Keratinocyte (primary cell): ENCODE measurements at places on chromosomes 16 and 17. TPM values are rescaled to one million over a fixed set of nuclear protein-coding genes. Genes with fewer than 3 reads are reported as not detected.
A peak's percentile ranks its signal among the peaks of the same experiment; 100 is the strongest.

DNA sequence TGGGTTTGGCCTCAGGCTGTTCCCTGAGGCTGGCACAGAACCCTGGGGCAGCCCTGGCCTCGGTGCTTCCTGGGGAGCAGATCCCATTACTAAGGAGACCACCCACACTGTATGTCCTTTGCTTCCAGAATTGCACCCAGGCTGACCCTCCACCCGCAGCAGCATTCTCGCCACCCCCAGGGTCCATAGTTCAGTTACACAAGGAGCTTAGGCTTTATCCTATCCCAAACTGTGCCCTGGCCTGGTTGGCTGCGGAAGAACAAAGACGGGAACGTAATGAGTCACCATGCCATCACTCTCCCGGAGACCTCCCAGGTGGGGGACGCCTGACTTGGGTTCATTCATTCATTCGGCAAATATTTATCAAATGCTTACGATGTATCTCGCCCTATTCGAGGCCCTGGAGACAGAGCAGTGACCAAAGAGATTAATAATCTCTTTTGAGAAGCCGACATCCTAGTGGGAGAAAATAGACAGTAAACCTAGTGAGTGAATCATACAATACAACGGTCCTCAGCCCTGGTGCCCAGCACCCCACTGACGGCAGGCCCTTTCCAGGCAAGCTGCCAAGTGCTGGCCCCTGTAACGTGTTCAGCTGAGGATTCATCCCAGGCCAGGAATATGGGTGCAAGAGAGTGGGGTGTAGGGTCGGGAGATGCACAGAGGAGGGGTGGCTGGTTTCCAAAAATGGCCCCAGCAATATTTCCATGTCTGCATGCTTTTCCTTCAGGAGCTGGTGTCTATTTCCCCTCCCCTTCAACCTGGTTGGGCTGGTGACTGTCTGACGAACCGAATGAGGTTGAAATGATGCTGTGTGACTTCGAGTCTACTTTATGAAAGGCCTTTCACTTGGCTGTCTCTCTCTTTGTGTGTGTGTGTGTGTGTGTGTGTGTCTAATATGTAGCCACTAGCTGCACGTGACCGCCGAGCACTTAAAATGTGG is 134.2 kb downstream of the MGAT5B start:
- DNase-seq: no peak

DNA sequence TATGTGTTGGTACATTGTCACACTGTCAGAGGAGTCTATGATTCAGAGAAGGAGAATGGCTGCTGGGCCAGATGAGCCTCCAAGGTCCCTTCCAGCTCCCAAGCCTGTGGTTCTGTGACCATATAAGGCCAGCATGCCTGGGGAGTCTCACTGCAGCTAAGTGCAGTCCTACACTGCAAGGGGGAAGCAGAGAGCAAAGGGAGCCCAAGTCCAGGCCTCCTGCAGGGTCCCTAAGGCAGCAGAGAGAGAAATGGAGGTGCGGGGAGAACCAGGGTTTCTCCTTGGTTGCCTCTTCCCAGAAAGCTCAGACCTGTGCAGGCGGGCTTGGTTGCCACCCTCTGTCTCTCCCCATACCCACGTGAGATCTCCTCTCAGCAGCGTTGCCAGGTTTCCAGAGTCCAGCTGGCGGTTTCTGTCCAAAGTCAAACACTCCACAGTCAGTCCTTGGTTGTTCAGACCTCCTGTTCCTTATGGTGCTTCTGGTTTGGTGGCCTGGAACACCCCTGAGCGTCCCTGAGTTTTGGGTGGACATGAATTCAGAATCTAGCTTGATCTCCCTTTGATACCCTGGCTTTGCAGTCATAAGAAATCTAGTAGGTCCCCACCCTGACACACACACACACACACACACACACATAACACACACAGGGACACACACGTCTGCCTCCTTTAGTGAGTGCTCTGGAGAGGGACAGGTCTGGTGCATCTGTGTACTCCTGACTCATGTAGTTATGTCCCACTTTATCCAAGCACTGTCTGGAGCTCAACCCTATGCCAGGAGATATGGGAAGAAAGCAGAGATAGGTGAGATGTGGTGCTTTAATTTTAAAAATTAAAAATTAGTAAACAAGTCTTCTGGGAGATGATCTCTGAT is 78.8 kb downstream of the GNAO1 start:
- DNase-seq: no peak

The KRTAP4-3 gene
- not detected in 3 replicates for polyA plus RNA-seq

The OR3A3 gene
- 0.08 TPM in 1 of 3 replicates, not detected in the others for polyA plus RNA-seq

- DNase-seq: no peak
Observed at GRCh38 chr16:75097941-75098901, 18.4 kb downstream of the LDHD start.

DNA sequence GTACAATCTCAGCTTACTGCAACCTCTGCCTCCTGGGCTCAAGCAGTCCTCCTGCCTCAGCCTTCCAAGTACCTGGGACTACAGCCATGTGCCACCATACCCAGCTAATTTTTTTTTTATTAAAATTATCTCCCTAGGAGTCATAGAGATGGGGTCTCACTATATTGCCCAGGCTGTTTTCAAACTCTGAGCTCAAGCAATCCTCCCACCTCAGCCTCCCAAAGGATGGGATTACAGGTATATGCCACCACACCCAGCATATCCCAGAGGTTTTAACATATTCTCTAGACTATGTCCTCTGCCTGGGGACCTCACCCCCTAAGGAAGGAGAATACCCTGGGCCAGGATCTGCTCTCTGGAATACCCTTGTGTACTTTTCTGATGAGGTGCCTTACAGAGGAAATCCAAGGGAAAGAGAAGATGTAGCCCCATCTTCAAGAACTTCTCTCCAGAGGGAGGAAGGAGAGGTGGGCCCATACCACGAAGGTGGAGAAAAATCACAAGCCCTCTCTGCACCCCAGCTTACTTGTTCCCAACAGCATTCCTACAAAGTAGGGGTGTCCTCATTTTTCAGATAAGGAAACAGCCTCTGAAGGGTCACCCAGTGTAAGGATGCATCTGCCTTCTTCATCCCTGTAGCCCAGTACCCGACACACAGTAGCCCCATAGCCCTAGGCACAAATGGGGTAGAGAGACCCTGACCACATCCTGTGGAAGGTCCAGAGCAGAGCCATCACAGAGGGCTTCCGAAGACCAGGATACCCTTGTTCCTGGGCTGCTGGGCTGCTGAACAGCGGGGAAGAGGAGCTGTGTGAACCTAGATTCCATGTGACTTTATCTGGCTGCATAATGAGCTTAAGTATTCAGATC is 151.6 kb downstream of the SOCS1 start:
- no peak for DNase-seq

The CLEC18A gene
- 0.08 to 0.63 TPM (median 0.14 TPM) in 3 replicates for polyA plus RNA-seq

GRCh38 chr16:760545-761343 is at the start of gene MSLN:
Gene MSLN, plus strand, starts transcription at chr16:760734. Its CDS starts 1,947 bp downstream, at chr16:762681.
- no peak for DNase-seq

- no peak for DNase-seq
Observed at GRCh38 chr16:5537347-5537746, 439.8 kb upstream of the EEF2KMT start.

- no peak for DNase-seq
Observed at GRCh38 chr17:40960144-40960543, 6.6 kb downstream of the KRT39 start.

The C16orf86 gene
- polyA plus RNA-seq: 0.10 to 0.24 TPM (median 0.17 TPM) in 3 replicates

GRCh38 chr17:35605678-35606077 is 18.6 kb downstream of the AP2B1 start:
- no peak for DNase-seq

DNA sequence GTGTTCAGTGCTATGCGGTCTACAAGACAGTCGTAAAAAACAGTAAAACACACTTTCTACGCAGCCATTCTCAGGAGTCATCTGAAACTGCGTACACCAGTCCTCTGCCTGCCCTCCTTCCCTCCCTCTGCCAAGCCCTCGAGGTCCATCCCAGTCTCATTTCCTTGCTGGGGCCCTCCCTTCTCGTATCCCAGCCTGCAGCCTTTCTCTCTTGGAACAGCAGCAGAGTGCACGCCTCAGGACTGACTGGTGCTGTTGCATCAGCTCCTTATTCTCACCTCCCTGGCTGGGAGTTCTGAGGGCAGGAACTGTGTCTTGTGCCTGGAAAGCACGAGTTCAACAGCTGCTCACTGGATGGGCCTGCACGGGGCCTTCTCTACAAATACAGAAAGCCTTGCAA is 12.5 kb downstream of the FAHD1 start:
- DNase-seq: no peak

The HOXB5 gene
- 0.04 to 0.19 TPM in 2 of 3 replicates, not detected in the other for polyA plus RNA-seq

The CES1 gene
- 0.10 to 0.17 TPM (median 0.11 TPM) in 3 replicates for polyA plus RNA-seq

The TGFB1I1 gene
- 3.7 to 14.0 TPM (median 5.5 TPM) in 3 replicates for polyA plus RNA-seq

GRCh38 chr16:69424935-69425784 is 741 bp downstream of the CYB5B start:
- no peak for DNase-seq

The ALDOC gene
- 24.2 to 44.9 TPM (median 32.5 TPM) in 3 replicates for polyA plus RNA-seq

The NACA2 gene
- polyA plus RNA-seq: 0.18 to 0.79 TPM in 2 of 3 replicates, not detected in the other

DNA sequence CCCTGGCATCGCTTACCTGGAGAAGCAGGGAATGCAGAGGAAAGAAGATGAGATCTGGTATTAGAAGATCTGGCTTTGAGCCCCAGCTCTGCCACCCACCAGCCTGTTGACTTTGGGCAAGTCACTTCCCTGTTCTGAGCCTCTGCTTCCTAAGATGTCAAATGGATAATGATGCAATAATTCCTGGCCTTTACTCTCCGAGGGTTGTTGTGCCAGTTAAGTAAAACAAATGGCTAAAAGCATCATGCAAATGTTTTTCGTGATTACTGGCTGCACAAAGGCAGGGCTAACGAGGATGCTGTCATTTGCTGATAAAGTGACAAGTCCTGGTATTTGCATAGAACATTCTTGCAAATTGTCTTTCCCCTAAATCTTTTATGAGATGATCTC is 1.3 kb upstream of the ZNF821 start:
- DNase-seq: no peak

The CEP295NL gene
- not detected in 3 replicates for polyA plus RNA-seq

DNA sequence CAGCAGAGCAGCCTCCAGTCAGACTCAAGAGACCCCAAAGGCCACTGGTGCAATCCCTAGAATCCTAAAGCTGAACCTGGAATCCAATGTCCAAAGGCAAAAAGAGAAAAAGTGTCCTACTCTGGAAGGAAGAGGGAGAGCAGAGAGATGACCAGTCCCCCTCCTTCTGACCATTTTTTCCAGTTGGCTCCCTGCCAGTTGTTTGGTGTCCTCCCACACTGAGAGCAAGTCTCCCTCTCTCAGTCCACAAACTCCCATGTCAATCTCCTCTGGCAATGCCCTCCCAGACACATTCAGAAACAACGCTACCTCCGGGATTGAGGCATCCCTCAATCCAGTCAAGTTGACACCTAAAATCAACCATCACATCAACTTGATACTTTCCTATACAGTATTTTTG is 4.3 kb upstream of the CLEC19A start:
- no peak for DNase-seq

GRCh38 chr16:17423221-17423620 is 47.5 kb downstream of the XYLT1 start:
- no peak for DNase-seq

- DNase-seq: no peak
Observed at GRCh38 chr16:4691666-4692412, 1.5 kb upstream of the NUDT16L1 start.

- no peak for DNase-seq
Observed at GRCh38 chr17:41567317-41567716, 4.5 kb downstream of the KRT9 start.

DNA sequence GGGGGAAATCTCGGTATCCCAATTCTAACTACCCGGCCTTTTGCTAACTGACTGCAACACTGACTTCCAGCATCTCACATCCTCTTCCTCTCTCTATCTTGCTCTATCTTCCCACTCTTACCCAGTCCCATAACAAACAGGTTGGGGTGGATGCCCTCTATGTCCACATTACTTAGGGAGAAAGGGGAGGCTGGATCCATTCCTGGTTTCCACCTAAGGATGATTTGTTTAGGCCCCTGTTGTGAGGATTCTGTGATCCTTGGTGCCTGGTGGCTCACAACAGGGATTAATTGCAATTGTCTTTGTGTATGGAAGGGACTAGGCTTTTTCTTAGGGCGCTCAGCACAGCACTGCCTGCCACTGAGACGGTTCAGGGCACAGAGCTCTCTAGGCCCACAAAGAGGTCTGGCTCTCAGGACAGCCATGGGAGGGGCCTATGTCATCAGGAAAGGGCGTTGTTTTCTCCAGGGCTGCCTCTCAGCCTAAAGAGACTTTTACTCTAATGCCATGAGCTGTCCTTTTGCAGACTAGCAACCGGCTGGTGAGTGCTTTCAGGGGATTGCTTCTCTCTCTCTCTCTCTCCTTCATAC is 612.1 kb upstream of the SALL1 start:
- no peak for DNase-seq

GRCh38 chr17:70813355-70813930 is 644.1 kb downstream of the KCNJ2 start:
- DNase-seq: no peak

DNA sequence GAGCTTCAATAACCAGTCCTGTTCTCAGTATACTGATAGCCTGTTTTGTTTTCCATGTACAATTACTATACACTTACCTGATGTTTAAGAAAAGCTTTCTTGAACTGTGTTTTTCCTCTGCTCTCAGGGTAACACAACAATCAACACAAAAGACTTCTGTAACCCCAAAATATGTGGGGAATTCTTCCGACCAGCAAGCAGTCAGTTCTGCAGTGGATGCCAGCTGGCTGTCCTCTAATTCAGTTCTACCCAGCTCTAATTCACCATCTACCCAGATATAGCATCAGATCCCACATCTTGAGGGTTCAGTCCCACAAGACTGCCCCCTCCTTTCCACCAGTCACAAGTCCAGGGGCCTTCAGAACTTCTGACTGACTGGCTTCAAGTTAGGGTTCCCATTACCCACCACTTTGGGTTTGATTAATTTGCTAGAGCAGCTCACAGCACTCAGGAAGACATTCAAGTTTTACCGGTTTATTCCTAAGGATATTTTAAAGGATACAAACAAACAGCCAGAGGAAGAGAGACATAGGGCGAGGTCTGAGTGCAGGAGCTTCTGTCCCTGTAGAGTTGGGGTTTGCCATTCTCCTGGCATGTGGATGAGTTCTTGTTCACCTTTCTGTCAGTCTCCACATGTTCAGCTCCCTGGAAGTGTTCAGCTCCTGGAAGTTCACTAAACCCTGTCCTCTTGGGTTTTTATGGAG is 178.2 kb downstream of the CHD9 start:
- DNase-seq: no peak

DNA sequence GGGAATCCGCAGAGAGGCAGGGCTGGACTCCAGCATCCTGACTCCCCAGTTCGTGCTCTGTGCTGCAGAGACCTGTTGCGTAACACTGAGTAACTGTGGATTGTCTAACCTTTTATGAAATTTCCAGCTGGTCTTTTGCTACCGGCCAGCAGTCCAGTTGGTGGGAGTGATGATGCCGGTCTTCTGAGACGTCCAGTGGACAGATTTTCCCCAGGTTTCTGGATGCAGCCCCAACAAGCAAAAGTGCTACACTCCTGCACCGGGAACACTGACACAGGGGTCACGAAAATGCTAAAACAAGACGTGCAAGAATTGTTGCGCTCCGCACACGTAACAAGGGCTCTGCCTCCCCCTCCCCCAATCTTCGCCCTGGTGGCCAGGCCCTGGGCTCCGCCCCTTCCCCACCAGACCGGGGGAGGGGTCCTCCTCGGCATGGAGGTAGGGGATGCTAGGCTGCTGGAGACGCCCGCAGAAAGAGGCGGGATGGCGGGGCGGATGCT is 701 bp upstream of the MRC2 start:
- DNase-seq: no peak

GRCh38 chr17:75601057-75601987 is 13.7 kb downstream of the MYO15B start:
- no peak for DNase-seq

GRCh38 chr17:41631898-41632285 is 7.5 kb upstream of the KRT17 start:
- no peak for DNase-seq

- peak; percentile 100 for DNase-seq
Observed at GRCh38 chr16:51994597-51994996, 552.3 kb downstream of the TOX3 start.

The PIMREG gene
- 1.7 to 7.5 TPM (median 6.5 TPM) in 3 replicates for polyA plus RNA-seq
